ENCODE measurements at places on chromosomes 1 and 21. TPM values are rescaled to one million over a fixed set of nuclear protein-coding genes. Genes with fewer than 3 reads are reported as not detected.

DNA sequence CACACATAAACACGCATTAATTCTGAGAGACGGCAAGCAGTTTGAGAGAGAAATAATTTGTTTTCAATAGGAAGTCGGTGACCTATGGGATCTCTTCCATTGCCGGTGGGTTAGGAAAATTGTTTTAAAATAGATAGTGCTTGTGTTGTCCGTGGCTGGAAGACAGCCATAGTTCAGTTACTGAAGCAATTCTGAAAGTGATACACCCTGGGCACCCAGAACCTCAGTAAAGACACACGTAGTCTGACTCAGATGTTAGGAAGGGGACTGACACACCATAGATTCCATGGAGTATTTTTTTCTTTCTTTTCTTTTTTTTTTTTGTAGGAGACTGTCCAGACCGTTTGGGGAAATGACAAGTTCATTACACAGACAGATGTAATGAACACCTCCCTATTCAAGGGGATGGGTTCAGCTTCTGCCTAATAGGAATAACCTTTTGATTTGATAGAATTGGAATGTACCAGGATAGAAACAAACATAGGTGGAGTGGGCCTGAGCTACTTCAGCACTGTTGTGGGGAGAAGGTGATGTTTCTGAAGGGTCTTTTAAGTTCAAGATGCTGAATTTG, 1.6 kb downstream of the C1orf21 start:
- DNase-seq: peak; percentile 79

DNA sequence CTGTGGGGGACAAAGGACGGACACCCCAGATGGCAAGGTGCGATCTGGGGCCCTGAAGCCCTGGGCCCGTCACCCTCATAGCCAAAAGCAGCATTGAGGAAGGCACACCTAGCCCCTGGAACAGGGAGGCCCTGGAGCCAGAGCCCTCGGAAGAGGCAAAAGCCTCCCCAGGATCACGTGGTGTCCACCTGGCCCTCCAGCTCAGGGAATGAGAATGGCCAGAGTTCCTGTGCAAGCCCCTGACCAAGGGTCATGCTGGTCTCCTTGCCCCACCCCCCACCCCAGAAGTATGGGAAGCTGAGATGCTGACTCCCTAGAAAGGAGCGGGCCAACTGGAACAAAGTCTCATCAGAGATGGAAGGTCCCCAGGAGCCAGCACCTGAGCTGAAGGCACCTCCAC, 1.0 kb upstream of the PDZK1IP1 start:
- DNase-seq: no peak

The FCRL4 gene
- not detected for total RNA-seq

The MSH4 gene
- 0.44 TPM for total RNA-seq

The TSPEAR gene
- total RNA-seq: 0.04 TPM

GRCh38 chr1:29303201-29304024, 67.1 kb downstream of the PTPRU start:
- DNase-seq: no peak

DNA sequence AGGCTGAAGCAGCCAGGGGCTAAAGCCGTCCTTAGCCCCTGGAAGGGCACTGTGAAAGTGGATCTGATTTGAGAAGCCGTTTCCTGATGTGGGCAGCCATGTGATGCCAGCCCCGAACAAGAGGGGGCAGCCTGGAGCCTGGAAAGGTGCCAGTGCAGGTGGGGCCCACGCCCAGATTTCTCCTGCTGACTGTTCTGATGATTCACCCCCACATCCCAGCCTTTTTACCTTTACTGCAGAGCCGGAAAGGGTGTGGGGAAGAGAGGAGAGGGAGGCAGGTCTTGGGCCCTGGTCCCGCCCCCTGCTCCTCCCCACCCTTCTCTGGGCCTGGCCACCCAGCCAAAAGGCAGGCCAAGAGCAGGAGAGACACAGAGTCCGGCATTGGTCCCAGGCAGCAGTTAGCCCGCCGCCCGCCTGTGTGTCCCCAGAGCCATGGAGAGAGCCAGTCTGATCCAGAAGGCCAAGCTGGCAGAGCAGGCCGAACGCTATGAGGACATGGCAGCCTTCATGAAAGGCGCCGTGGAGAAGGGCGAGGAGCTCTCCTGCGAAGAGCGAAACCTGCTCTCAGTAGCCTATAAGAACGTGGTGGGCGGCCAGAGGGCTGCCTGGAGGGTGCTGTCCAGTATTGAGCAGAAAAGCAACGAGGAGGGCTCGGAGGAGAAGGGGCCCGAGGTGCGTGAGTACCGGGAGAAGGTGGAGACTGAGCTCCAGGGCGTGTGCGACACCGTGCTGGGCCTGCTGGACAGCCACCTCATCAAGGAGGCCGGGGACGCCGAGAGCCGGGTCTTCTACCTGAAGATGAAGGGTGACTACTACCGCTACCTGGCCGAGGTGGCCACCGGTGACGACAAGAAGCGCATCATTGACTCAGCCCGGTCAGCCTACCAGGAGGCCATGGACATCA, at the start of gene SFN:
Gene SFN (plus strand): TSS at position 369 of the 904 bp plus-strand sequence. CDS start 64 bp downstream, at position 433.
- DNase-seq: no peak

DNA sequence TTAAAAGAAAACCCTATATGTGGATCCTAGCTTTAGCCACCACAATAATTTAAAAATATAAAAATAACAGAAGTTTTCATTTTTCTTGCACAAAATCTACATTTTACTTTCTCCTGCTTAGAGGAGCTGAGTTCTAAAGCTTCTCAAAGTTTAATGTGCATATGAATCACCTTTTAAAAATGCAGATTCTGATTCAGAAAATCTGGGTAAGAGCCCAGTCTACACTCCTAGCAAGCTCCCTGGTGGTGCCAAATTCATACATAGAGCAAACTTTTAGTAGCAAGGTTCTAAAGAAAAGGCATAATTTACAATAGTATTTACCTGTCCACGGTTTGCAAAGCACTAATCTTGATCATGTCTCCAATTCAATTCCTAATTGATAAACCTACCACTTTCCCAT, 19.3 kb downstream of the RSBN1 start:
- no peak for DNase-seq

GRCh38 chr21:42545745-42546144, 32.1 kb downstream of the SLC37A1 start:
- no peak for DNase-seq

- DNase-seq: peak; percentile 63
Measured at GRCh38 chr1:176696109-176696508, 233.1 kb downstream of the PAPPA2 start.

GRCh38 chr1:6205849-6206519, at the start of gene RNF207:
Gene RNF207, plus strand, starts transcription at chr1:6206119. Its CDS starts 417 bp downstream, at chr1:6206536.
- DNase-seq: peak; percentile 81

- DNase-seq: peak; percentile 67
Measured at GRCh38 chr1:208475951-208476845, 232.0 kb upstream of the PLXNA2 start.

GRCh38 chr1:155970531-155971167, 7.7 kb downstream of the ARHGEF2 start:
- DNase-seq: peak; percentile 79

The TLCD4 gene
- total RNA-seq: 11.1 TPM

The CLDN17 gene
- total RNA-seq: not detected

GRCh38 chr1:3685222-3685621, 32.9 kb downstream of the TP73 start:
- no peak for DNase-seq

DNA sequence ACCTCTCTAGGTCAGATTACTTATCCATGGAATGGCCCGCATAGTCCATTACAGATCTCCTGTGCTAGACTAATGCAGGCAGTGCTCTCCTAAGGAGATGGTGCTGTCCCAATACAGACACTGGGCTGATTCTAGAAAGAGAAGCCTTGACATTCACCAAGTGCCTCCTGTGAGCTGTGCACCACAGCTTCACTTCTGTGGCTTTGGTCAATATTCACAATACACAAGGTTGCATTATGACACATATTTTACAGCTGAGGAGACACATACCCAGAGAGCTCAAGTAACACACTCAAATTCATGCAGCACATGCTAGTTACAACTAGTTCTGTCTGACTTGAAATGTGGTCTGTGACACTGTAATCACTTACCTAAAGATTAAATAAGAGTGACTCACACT, 59.4 kb upstream of the LRRC8B start:
- DNase-seq: no peak

The CAMK1G gene
- 0.04 TPM for total RNA-seq

GRCh38 chr1:243421784-243422183, 165.9 kb downstream of the SDCCAG8 start:
- peak; percentile 27 for DNase-seq

DNA sequence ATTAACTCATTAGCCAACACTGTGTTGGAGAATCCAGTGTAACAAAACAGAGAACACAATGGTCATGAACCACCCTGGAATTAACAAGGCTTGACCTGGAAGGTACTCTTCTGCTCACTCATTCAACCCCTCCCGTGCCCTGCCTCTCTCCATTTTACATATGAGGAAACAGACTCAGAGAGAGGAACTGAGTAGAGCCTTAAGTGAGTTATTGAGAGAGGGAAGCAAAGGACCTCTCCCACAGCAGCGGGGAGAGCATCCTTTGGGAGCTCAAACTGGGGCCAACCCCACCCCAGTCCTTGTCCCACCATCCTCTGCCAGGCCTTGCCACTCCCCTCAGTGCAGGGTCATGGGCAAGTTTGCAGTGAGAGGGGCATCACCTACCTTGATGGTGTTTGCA, 1.4 kb downstream of the S100A12 start:
- no peak for DNase-seq

- no peak for DNase-seq
Measured at GRCh38 chr1:45002650-45003645, 8.2 kb downstream of the HECTD3 start.

The ANGPTL1 gene
- 98.2 TPM for total RNA-seq

DNA sequence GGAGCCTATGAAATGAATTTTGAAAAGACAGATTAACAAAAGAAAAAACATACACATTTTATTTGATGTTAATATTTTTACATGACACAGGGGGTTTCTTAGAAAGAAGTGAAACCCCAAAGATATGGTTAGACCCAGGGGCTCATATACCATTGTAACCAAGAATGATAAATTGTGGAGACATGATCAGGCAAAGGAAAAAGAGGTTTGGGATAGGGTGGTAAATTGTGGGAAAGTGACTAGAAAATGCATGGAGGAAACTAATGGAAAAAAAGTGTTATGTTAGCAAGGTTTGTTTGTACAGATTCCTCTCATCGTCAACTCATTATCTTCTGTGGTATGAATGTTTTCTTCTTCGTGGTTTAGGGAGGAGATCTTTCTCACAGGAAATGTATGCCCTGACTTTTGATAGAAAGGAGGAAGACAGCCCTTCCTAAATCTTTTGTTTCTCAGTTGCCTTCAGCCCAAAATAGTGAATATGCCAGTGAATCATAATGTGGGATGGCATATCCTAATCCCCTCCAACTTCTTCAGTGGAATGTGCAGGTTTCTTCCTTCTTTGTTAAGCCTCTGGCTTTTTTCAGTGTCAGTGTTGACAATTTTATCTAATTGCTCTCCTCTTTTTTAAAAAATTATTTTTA, 140.4 kb upstream of the UBE2U start:
- DNase-seq: no peak

DNA sequence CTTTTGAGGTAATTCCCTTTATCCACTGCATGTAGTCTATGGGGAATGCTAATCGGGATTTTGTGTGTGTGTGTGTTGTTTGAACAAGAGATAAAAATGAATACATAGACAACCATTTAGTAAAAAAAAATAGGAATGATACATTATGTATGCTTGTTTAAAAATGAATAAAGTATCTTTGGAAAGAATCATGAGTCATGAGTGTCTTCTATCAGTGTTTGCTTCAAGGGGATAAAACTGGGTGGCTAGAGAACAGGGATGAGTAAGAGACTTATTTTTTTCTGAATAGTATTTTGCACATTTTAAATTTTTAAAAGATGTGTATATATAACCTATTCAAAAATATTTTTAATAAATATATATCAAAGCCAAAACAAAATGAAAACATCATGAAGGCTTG, 839.4 kb upstream of the ADGRL4 start:
- no peak for DNase-seq

The ZSWIM5 gene
- 0.35 TPM for total RNA-seq

The KRTAP19-7 gene
- total RNA-seq: not detected

GRCh38 chr1:88519156-88519555, 164.9 kb upstream of the PKN2 start:
- DNase-seq: peak; percentile 49

GRCh38 chr1:25747046-25747719, 52.8 kb upstream of the SELENON start:
- no peak for DNase-seq

- DNase-seq: peak; percentile 23
Measured at GRCh38 chr21:25837533-25838265, 102.9 kb downstream of the GABPA start.

DNA sequence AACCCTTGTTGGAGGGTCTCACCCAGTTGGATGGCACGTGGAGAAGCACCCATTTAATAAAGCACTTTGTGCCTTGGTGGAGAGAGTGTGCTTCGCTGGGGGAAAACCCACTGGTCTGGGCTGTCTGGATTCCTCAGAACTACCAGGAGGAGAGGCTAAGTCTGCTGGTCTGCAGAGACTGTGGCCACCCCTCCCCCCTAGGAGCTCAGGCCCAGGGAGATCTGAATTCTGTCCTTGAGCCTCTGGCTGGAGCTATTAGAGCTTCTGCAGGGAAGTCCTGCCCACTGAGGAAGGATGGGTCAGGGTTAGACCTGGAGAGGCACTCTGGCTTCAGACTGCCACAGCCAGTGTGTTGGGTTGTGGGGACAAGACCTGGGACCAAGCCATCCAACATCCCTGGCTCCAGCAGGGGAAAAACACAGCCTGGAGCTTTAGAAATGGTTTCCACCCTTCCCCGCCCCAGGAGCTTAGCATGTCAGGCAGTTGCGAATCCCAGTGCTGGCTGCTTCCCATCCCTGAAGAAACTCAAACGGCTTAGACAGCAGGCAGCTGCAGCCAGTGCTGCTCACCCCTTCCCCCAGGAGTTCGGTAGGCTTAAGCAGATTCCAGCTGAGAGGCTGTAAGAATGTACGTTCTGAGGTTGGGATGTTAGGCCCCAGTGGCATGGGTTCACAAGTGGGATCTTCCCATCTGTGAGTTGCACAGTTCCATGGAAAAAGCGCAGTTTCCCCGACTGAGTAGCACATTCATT, 288.3 kb downstream of the TGFB2 start:
- peak; percentile 90 for DNase-seq

- no peak for DNase-seq
Measured at GRCh38 chr1:62997884-62998283, 214.0 kb downstream of the ATG4C start.

The HSF2BP gene
- 1.2 TPM for total RNA-seq

The RIPPLY3 gene
- 0.09 TPM for total RNA-seq
